HT1080 (cell line): ENCODE measurements at places on chromosomes 4 and X. TPM values are rescaled to one million over a fixed set of nuclear protein-coding genes. Genes with fewer than 3 reads are reported as not detected.

CLTRN gene
- total RNA-seq, result not detected in 2 replicates

DNA sequence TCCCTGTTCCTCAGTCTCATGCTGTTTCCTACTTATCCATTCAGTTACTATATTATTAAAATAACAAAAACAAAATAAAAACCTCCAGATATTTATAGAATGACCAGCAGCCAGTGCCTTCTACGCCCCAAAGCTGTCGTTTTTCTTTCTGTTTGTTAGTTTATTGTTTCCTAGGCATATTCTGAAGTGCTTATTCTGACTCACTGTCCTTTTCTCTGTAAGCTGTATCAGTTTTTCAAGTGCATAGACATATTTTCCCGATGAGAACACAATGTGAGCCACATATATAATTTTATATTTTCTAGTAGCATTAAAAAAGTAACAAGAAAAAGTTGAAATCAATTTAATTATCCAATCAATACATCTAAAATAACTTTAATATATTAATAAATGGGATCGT, 2158.6 kb upstream of the TENM3 start:
- peak; percentile 15 for DNase-seq

DNA sequence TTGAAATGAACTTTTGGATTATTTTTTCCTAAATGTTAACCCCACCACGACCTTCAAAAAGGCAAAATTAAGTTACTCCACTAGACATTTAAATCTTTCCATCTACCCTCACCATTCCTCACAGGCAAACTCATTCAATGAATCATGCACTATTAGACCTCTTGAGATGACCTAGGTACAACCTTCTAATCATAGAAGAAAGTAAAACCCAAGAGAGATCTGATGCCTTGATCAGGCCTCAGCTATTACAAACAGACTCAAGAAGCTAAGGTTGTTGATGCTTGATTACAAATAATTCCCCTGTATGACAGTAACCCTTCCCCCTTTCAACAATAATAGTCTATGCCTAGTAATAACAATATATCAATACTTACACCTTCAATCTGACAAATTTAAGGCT, 18.9 kb downstream of the TAPT1 start:
- DNase-seq, result no peak

DNA sequence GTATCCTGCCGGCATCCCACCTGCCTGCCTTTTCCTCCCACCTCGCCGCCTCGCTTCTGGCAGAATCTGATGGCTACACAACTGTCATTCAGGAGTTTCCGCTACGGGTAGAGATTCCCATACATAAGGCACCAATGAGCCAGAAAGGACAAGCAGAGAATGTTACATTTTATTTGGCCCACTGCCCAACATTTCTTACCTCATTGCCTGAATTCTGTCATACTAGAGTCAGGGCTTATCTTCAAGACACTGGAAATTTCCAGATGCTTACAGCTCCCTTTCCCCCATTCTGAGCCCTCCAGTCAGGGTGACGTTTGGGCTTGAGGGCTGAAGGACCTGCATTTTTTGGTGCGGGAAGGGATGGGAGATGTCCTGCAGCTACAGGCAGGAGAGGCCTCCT, 113.0 kb downstream of the NHS start:
- no peak for DNase-seq

AMBN gene
- not detected in 2 replicates for total RNA-seq

ZFP42 gene
- total RNA-seq, result not detected in 2 replicates

DNA sequence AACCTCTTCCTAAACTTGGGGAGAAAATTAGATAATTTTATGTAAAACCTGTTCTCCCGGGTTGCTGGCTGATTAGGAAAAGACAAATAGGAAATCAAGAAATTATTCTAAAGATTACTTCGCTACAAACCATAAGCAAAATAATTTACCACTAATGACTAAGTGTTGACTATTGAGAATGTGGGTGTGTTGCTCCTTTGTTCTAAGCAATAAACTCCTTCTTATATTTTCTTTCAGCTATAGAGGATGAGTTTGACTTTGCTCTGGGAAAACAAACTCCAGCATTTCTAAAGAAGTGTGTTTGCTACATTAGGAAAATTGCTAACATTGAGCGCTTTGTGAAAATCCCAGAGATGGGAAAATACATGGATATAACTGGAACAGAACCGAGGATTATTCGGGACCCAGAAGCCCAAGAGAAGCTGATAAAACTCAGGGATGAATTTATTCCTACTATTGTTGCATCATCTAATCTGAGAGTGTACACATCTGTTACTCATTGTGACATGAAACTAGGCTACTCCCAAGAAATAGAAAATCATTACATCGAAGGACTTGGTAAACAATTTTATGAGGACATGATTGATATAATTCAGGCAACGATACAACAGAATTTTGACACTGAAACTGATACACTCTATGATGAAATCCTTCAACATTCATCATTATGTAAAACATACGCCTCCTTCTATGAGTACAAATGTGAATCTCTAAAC, 194.2 kb downstream of the NWD2 start:
- DNase-seq, result no peak

- DNase-seq, result no peak
These were observed 24.6 kb downstream of the TRO start for GRCh38 chrX:54945224-54945623.

CT45A5 gene
- 4.1 and 5.8 TPM in 2 replicates for total RNA-seq
